ENCODE measurements at places on chromosomes 4 and X. TPM values are rescaled to one million over a fixed set of nuclear protein-coding genes. Genes with fewer than 3 reads are reported as not detected.

The MEPE gene
- not detected for total RNA-seq

The TRIM61 gene
- 1.1 TPM for total RNA-seq

The UGT2A1 gene
- not detected for total RNA-seq

DNA sequence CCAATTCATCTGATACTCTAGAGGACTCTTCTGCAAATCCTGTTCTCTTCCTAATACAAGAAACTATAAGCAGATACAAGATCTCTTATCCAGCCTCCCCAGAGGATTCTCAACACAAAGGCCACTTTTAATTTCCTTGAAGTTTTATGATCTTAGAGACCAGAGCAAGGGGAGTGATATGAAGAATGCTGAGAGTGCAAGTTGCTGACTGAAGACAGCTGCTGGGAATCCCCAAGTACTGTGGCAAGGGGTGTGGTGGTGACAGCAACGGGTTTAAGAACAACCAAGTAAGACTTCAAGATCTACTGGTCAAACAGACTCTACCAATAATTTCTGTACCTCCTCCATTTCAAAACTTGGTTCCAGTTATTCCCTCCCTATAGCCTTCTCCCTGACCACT, 7.0 kb downstream of the AMMECR1 start:
- DNase-seq: peak; percentile 12

The EREG gene
- total RNA-seq: 0.07 TPM

- DNase-seq: no peak
These were observed 344.4 kb upstream of the ACTRT1 start for GRCh38 chrX:128396601-128397000.

DNA sequence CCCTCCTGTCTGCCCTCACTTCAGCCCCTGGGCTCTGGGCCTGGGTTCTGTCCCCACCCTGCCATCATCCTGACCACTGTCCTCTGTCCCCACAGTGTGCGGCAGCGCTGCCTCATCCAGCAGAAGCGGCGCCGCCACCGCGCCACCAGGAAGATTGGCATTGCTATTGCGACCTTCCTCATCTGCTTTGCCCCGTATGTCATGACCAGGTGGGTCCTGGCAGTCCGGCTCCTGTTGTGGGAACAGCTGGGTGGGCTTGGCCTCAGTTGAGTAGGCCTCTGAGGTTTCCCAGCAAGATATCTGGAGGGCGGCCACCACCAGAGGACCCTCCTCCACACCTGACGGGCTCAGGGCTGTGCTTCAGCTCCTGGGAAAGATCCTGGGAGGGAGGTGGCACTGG, 2.2 kb downstream of the GPR78 start:
- no peak for DNase-seq

- DNase-seq: no peak
These were observed 795.4 kb upstream of the MAGEB2 start for GRCh38 chrX:29419774-29420553.

- DNase-seq: no peak
These were observed 644.2 kb downstream of the FSTL5 start for GRCh38 chr4:161519611-161520010.

- DNase-seq: no peak
These were observed 215.1 kb downstream of the DCHS2 start for GRCh38 chr4:154276496-154276895.

- DNase-seq: no peak
These were observed 68.7 kb downstream of the APBB2 start for GRCh38 chr4:41145571-41146078.

- DNase-seq: no peak
These were observed 5.0 kb upstream of the ZRSR2 start for GRCh38 chrX:15785176-15785750.

DNA sequence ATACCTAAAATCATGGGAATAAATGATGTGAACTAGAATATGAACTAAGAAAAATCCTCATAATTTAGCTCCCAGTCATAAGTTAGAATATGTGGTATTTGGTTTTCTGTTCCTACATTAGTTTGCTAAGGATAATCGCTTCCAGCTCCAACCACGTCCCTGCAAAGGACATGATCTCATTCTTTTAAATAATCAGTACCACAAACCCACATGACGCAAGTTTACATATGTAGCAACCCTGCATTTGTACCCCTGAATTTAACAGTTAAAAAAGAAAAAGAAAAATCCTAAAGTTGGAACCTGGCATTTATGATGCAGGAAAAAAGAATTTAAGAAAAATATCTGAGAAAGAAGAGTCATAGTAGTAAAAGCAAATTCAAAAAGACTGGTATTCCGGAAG, 13.3 kb downstream of the UBA6 start:
- DNase-seq: no peak

GRCh38 chr4:165748321-165748720, 124.7 kb upstream of the TLL1 start:
- DNase-seq: no peak

GRCh38 chr4:46922205-46922604, 13.2 kb upstream of the COX7B2 start:
- DNase-seq: no peak

DNA sequence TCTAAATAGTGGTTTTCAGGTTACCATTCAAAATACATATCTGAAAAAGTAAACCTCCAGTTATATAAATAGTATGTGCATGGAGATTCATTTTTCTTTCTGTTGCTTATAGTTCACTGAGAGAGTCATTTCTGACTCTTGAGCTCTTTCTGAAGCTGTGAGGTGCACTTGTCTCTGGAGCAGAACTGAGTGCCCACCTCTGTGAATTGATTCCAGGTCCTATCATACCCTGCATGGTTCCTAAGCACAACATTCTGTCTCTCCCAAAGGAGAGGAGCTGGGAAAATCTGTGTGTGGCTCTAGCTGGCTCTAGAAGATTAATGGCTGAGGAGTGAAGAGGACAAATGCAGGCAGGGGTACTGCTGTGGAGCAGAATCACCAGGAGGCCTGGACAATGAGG, 161.6 kb upstream of the HCCS start:
- DNase-seq: no peak

GRCh38 chrX:136211766-136212556, 39.2 kb downstream of the MAP7D3 start:
- DNase-seq: no peak

GRCh38 chr4:89878611-89879010, 16.0 kb upstream of the MMRN1 start:
- no peak for DNase-seq

The IGFBP7 gene
- 0.32 TPM for total RNA-seq

The BRS3 gene
- total RNA-seq: not detected

Measured in activated naive CD4-positive, alpha-beta T cell treated with anti-CD3 and anti-CD28 coated beads, Interleukin-2, amount 50 U/mL, for 72 hours (primary cell).